Esophagus squamous epithelium (tissue), 5 donors: ENCODE measurements at places on chromosomes 13 and 19.

- DNase-seq, result no peak
Measured at GRCh38 chr13:26653310-26653709, 95.8 kb downstream of the WASF3 start.

DNA sequence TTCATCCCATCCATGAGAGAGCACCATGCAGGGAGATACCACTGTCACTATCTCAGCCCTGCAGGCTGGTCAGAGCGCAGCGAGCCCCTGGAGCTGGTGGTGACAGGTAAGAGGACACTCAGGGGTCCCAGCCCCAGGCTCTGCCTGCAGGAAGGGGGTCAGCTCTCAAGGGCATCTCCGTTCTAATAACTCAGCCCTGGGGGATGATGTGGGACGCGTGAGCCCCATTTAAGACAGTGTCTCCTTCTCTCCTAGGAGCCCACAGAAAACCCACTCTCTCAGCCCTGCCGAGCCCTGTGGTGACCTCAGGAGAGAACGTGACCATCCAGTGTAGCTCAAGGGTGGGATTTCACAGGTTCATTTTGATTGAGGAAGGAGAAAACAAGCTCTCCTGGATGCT, 15.5 kb upstream of the KIR3DL3 start:
- DNase-seq, result no peak

DNA sequence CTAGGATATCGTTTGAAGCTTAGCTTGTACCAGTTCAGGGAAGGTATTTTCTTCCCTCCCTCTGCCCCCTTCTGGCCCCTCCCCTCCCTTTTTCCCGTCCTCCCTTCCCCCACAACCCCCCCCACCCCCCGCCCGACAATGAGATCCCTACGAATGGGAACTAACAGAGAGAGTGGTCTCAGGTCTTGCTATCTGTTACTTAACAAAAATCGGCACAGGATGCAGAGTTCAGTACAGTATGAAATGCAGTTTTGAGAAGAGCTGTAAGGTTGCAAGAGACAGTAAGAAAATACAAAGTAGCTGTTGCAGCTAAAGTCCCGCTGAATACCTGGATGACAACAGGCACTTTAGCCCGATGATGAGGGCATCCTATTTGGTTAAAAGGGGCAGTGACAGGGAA, 3.1 kb upstream of the DACH1 start:
- no peak for DNase-seq

GRCh38 chr13:109785141-109785891, 1.1 kb downstream of the IRS2 start:
- no peak for DNase-seq

DNA sequence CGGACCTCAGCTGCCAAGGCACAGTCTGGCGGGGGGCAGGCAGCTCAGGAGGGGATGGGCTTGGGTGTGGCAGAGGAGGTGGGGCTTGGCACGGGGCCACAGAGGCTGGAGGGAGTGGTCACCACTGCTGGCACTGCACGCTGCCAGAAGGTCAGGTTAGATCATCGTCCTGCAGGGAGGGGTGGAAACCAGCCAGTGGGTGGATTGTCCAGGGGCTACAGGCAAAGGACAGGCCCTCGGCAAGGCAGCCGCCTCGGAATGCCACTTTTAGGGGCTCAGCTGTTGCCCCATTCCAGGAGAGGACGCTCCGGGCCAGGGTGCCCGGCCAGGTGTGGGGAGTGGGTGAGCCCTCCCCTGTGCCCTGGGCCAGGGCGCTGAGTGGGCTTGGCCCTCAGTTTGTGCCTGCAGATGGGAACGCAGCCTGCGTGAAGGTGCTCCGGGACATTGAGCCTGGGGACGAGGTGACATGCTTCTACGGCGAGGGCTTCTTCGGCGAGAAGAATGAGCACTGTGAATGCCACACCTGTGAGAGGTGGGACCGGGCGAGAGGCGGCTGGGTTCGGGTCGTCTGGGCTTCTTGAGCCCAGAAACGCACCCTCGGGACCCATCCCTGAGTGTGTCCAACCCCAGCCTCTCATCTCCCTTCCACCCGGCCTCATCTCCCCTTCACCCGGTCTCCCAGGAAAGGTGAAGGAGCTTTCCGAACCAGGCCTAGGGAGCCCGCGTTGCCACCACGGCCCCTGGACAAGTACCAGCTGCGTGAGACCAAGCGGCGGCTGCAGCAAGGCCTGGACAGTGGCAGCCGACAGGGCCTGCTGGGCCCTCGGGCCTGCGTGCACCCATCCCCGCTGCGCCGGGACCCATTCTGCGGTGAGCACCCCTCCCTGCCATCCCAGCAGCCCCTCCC, 6.4 kb downstream of the KMT5C start:
- no peak for DNase-seq

DNA sequence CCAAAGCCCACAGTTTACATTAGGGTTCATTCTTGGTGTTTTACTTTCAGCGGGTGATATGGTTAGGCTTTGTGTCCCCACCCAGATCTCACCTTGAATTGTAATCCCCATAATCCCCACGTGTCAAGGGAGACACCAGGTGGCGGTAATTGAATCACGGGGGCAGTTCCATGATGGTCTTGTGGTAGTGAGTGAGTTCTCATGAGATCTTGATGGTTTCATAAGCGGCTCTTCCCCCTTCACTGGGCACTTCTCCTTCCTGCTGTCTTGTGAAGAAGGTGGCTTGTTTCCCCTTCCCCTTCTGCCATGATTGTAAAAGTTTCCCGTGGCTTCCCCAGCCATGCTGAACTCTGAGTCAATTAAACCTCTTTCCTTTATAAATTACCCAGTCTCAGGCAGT, 12.0 kb downstream of the FPR2 start:
- DNase-seq, result no peak

GRCh38 chr13:44976949-44977583, 12.2 kb downstream of the NUFIP1 start:
- no peak for DNase-seq

GRCh38 chr19:1102407-1103131, 1.2 kb upstream of the GPX4 start:
- no peak for DNase-seq

- no peak for DNase-seq
Measured at GRCh38 chr13:50456111-50456510, 387.4 kb downstream of the DLEU7 start.

GRCh38 chr13:96768524-96768923, 225.8 kb downstream of the OXGR1 start:
- DNase-seq, result no peak

DNA sequence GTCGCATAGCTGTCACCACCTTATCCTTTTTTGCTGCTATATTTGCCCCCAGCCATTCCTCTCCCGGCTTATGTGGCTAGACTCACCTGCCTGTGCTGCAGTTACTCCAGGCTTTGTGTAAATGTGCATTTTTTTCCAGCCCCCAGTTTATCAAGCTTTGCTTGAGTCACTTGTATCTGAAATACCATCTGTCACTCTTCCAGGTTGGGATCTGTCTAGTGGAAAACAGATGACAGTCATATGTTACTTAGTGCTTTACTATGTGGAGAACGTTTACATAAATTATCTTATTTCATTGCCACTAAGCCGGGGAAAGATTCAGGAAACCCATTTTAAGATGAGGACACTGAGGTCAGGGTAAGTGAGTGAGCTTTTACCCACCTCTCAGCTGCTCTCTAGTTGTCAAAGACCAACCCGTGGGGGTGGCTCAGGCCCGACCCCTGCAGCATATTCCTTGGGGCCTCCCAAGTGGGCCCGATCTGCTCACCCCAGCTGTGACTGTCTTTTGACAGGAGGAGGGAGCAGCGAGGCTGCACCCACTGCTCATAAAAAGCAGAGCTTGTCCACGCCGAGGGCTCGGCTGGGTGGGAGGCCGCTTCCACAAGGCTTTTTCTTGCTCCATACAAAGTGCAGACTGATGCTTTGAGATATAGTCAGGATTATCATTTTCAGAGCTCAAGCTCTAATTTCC, 7.2 kb downstream of the GJB2 start:
- no peak for DNase-seq

DNA sequence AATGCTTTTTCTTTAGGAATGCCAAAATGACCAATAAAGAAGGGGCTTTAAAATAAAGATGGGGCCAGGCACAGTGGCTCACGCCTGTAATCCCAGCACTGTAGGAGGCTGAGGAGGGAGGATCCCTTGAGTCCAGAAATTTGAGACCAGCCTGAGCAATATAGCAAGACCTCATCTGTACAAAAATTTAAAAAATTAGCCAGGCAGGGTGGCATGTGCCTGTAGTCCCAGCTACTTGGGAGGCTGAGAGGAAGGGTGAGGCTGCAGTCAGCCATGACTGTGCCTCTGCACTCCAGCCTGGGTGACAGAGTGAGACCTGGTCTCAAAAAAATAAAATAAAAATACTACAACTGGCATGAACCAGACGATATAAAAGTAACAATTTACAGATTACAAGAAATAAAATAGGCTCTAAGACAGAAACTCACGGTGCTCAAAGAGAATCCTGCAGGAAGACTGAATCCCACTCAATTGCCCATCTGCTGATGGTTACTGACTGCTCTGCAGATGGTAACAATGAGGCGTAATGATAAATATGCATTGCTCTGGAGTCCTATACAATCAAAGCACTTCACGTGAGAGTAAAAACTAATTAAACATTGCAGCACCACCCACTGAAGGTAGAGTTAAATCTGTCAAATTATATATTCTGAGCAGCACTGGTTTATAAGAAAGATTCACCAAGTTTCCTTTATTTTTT, 93.2 kb downstream of the LHFPL6 start:
- DNase-seq, result no peak

GRCh38 chr13:110156301-110157049, 150.5 kb downstream of the COL4A1 start:
- no peak for DNase-seq

DNA sequence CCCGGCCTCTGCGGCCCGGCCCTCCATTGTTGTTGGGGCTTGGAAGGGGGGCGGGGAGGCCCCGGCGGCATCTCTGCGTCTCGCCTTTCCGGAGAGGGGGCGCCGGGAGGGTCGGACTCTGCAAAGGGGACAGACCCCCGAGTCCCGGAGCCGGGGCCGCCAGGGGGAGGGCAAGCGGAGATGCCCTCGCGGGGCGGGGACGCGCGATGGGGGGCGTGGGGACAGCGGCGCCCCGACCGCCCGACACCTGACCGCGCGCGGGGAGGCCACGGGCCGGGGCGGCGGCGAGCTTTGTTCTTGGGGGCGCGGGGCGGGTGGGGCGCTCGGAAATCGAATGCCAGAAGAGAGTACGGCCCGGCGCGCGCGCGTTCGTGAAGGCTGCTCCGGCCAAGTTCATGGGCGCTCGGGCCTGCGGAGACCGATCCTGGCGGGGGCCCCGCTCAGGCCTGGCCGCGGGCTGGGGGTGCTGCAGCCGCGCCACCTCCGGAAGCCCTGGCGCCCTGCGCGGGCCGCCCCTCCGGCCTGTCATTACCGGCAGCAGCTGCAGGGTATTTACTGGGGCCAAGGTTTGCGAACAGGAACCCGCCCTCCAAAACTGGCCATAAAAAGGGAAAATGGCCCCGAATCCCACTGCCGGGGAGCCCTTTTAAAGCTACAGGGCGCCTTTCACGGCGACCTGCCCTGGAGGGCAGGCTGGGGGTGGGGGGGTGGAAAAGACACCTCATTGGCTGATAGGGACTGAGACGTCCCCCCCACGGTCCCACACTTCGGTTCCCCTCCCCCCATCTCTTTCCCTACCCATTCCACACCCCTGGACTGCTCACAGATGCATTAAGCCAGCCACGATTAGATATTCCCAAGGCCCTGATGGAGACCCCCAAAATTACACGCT, 11.1 kb upstream of the NANOS3 start:
- no peak for DNase-seq

DNA sequence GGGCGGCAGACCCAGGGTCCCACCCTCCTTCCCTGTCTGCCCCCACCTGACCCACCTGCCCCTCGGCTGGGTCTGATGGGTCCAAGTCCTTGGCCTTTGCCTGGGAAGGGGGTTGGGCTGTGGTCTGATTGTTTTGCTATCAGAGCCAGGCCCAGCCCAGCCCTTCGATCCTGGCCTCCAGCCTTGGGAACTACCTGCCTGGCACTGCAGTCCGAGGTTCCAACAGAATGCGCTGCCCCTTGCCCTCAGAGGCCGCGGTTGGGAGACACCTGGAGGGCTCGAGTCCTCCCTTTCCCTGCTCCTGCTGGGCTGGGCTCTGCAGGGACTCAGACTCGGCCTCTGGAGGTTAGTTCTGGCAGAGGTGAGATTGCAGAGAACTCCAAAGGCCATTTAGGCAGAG, 1.6 kb downstream of the CCL25 start:
- no peak for DNase-seq

DNA sequence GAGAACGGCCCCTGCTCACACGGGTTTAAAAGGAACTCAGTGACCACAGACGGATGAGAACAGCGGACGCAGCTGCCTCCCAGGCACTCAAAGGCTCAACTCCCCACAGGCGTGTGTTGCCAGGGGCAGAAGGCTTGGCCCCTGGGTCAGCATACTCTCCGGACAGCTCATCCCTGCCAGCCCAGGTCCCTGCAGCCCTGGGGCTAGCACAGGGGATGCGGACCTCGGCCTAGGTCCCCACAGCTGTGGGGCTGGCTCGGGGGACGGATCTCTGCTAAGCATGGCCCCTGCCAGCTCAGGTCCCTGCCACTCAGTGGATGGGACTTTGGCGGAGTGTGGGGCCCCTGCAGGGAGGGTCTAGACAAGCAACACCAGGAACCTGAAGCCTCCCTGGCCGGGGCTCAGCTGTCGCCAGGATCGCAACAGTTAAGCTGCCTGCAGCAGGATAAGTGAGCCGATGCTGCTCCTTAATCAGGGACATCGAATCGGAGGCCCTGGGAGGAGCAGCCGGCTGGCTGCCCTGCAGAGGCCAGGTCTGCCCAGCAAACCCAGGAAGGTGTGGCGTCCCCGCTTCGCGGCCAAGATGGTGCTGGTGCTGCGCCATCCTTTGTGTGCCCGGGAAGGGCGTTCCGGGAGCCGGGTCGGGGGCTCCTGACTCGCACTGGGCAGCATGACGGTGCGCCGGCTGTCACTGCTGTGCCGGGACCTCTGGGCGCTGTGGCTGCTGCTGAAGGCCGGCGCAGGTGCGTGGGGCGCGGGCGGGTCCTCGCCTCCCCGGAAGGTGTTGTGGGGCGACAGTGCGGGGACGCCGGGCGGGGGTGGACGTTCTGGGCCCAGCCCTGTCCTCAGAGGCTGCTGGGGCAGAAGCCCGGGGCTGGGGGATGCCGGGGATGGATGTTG, 32.5 kb downstream of the MCF2L start:
- no peak for DNase-seq

DNA sequence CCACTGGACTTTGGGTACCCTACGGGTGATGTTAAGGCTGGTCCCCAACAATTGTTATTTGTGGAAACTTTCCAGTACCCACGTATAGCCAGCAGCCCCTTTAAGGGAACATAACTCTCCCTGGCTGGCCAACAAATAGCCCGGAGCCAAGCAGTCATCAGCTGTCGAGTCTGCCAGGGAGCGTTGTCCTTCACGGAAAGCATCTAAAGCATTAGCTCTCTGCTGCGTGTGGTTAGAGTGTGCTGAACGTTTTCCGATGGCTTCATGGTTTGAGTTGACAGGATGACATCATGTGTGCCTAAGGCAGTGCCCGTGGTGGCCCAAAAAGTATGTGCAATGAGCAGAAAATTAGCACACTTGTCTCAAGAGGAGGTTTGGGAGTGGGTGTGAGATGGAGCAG, 3.3 kb upstream of the ZNF556 start:
- DNase-seq, result no peak

GRCh38 chr19:52963247-52963618, 552 bp upstream of the ZNF816 start:
- DNase-seq, result no peak

- no peak for DNase-seq
Measured at GRCh38 chr19:33064458-33064791, 263 bp downstream of the RHPN2 start.

- DNase-seq, result no peak
Measured at GRCh38 chr19:440391-441212, 20.2 kb downstream of the SHC2 start.

GRCh38 chr13:112963641-112964040, 5.4 kb upstream of the MCF2L start:
- DNase-seq, result no peak
